ENCODE measurements at places on chromosomes 6 and 20.

DNA sequence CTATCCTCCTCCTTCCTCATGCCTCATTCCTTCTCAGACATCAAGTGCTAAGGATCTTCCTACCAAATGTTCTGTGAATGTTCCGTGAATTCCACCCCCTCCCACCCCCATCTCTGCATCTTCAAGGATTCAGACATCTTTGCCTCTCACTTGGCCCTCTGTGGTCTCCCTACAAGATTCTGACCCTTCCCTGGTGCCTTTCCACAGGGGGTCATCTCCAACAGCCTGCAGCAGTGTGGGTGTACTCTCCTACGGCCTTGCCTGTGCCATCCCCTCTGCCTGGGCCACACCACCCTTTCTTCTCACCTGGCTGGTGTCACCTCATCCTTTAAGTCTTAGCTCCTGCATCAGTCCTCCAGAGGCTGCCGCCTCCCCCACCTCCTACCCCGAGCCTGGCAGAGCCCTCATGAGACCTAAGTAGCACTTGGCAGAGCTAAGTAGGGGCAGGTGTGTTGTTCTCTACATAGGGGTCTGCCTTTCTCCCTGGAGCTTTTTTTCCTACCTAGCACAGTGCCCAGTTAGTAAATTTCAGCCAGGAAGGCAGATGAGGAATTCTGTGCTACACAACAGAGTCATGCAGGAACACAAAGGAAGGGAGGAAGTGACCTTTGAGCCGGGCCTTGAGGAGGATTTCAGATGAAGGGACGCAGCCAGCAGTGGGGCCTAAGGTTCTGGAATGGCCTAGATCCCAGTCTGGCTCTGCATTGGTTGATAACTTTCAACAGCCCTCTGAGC, 43.1 kb downstream of the TM9SF4 start:
- no peak for DNase-seq

GRCh38 chr20:2168946-2169345, 67.3 kb downstream of the STK35 start:
- no peak for DNase-seq

- DNase-seq = no peak
Measured at GRCh38 chr6:43963877-43964658, 163.2 kb downstream of the MRPL14 start.

GRCh38 chr6:25050356-25050755, 114.6 kb upstream of the RIPOR2 start:
- no peak for DNase-seq

- no peak for DNase-seq
Measured at GRCh38 chr6:123812621-123813020, 9.0 kb downstream of the NKAIN2 start.

- DNase-seq = no peak
Measured at GRCh38 chr6:79543886-79544285, 6.7 kb upstream of the LCA5 start.

DNA sequence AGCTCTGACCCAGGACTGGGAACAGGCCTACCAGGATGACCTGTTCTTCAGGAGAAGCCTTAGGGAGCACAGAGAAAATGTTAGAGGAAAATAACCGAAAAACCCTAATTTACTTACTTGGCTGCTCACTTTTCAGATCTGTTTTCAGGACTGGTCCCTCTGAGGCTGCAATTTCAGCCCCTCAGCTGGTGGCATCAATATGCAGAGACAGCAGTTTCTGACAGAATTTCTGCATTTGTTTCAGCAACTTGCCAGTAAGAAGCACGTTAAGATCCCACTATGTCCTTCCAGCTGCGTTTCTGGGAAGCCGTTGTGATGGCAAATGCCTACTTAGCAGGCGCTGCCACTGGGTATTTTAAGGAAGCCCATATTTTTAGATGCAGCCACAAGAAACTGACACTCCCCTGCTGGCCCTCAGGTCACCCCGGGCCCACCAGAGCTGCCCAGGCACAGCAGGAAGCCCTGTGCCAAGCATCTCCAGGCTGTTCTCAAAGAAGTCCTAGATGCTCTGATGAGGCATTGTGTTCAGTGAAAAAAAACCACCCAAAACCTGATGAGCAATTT, 7.5 kb downstream of the YTHDF1 start:
- no peak for DNase-seq

DNA sequence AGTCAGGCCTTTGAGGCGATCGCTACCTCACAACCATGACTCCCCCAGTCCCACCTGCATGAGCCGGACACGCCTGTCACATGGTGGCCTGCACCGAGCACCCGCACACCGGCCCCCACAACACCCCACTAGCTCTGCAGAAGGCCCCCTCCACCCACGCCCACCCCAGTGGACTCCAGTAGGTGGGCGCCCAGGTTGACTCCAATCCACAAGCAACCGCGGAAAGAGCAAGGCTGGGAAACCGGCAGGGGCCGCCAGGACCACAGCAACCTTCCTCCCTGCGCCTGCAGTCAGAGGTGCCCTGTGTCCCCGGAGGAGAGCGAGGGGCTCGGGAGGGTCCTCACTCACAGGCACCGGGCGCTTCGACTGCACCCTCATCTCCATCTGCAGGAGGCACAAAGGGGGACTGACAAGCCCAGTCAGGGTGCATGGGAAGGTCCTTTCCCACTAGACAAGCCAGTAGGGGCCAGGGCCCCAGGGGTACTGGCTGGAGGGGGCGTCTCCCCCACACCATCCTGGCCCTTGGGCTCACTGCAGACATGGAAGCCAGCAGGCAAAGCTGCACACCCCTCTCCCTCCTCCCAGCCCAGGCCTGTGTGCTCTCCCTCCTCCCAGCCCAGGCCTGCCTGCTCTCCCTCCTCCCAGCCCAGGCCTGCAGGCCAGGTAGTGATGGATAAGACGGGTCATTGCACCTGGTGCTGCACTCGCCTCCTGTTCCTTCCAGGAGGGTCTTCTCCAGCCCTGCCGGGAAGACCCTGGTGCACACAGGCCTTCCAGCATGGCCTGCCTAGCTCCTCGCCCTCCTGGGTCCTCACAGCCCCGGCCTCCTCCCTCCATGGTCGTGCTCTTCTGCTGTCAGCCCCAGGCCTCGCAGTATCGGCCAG, 137.2 kb downstream of the DLL1 start:
- DNase-seq = no peak

DNA sequence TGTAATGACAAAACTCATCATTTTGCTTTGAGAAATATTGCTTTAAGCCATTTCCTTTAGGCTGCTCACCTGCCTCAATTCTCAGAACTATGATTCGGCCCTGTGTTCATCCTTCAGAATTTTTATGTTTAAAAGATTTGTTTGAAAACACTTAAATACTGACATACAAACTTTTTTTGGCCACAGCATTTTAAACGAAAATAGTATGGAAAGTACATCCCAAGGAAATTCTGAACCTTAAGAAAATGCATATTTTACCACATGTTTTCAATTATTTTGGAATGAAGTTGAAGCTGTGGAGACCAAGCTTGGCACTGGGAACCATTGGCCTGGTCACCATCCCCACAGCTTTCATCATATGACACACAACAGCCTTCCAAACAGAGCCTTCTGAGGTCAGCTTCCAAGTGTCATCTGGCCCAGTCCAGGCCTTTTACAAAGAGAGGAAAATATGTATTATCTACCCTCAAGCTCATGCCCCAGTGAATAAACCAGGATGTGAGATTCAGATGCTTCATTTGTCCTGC, 83.3 kb downstream of the SOD2 start:
- DNase-seq = no peak

DNA sequence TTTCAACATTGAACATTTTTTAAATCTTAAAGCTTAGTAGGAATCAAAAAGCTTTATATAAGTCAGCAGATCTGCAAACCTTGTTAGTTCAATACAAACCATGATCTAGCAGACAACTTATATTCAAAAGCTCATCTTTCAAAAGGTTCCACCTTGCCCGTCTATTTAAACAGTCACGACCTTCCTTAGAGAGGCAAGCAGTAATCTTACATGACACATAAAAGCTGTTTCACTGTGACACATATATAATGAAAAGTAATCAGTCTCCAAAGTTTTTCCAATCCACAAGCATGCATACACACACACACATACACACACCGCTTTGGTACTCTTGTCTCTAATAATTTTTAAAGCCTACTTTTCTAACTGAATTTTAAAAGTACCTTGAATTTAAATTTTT, 12.9 kb downstream of the SOD2 start:
- no peak for DNase-seq

DNA sequence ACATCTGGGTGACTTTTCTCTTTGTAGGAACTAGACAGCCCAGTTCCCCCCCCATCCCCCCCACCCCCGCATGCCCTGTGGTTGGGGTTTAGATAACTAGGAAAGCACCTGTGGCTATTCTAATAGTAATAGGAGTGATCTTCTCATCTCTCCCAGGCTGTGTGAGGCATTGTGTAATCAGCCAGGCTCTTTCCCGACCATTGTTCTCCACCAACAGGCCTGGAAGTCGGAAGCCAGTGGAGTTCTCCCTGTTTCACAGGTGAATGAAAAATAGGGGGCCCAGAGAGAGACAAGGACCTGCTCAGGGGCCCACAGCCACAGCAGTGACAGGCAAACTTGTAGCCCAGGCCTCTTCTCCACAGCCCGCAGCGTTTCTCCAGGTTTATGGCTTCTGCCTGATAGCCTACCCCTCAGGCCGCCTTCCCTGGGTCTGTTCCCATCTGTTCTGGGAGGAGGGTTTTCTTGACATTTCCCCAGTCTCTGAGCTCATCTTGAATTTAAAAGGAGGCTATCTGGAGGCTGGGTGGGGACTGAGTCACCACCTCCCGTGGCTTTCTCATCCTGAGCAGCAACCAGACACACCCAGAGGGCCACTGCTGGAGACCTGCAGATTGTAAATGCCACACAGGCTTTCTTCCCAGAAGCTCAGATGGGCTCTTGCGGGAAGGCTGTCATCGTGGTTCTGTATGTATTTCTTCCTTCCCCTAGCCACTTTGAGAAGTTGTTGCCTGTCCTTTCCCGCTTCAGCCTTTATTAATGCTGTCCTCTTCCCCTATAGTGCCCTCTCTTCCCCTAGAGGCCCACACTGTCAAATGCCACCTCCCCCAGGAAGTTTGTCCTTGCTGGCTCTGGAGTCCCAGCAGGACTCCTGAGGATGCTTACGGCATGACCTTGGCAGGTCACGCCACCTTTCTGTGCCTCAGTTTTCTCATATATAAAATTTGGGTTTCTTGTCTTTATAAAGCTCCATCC, 75.9 kb upstream of the MYL9 start:
- DNase-seq = peak; percentile 35

DNA sequence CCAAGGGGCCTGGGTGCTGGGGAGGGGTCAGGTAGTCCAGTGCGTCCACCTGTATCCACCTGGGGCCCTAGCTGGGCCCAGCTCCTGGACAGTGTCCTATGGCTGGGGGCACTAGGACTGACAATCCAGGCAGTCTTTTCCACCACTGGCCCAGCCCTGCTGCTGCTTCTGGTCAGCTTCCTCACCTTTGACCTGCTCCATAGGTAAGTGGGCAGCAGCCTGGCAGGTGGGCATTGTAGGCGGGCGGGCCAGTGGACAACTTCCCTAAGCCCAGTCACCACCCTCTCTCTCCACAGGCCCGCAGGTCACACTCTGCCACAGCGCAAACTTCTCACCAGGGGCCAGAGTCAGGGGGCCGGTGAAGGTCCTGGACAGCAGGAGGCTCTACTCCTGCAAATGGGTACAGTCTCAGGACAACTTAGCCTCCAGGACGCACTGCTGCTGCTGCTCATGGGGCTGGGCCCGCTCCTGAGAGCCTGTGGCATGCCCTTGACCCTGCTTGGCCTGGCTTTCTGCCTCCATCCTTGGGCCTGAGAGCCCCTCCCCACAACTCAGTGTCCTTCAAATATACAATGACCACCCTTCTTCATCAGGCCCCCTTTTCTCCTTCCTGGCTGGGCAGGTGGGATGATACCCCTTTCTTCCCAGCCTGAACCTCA, 584 bp downstream of the C20orf141 start:
- DNase-seq = no peak

- no peak for DNase-seq
Measured at GRCh38 chr6:142913511-142914047, 31.4 kb downstream of the HIVEP2 start.

GRCh38 chr20:31967830-31968249, at the start of gene XKR7:
XKR7 (plus strand) TSS chr20:31968151; CDS start chr20:31968176, 25 bp downstream.
- DNase-seq = no peak

GRCh38 chr20:48685300-48685699, 142.5 kb downstream of the PREX1 start:
- DNase-seq = no peak

GRCh38 chr6:87905101-87905641, 142.5 kb upstream of the SPACA1 start:
- DNase-seq = no peak

Data from HEK293T (cell line).